Stimulated activated CD4-positive, alpha-beta T cell treated with anti-CD3 and anti-CD28 coated beads, Interleukin-4, amount 100 ng/mL, for 48 hours (primary cell): ENCODE measurements at places on chromosomes 12 and 14.

GRCh38 chr14:38718519-38718918 lies 384.5 kb downstream of the SEC23A start:
- no peak for DNase-seq

DNA sequence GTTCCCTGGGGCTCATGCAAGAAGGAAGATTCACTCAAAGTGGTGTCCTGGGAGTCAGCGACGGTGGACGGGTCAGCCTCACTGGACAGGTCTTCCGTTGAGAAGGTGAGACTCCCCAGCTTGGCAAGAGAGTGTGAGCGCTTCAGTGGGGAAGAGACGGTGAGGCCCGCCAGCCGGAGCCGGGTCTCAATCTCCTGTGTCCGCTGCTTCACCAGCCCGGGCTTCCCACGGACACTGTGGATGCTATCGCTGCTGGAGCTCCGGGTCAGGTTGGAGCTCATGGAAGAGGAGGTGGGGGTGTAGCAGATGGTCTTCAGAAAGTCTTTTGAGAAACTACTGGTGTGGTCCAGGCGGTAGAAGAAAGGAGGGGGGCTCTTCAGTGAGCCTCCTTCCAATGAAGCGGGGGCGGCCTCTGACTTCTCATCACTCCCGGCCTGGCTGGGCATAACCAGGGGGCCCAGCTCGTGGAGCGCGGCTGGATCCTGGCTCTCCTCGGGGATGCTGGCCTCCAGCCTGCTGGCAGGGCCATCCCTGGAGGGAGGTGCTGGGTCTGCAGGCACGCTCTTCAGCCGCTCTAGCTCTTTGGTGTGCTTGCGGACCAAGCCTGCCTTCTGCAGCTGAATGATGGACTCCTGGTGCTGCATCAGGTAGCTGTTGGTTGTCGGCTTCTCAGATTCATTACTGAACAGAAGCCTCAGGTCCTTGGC lies 56.9 kb upstream of the CORO1C start:
- DNase-seq: no peak

- no peak for DNase-seq
These were observed 4.0 kb upstream of the CKAP4 start for GRCh38 chr12:106251631-106252455.

DNA sequence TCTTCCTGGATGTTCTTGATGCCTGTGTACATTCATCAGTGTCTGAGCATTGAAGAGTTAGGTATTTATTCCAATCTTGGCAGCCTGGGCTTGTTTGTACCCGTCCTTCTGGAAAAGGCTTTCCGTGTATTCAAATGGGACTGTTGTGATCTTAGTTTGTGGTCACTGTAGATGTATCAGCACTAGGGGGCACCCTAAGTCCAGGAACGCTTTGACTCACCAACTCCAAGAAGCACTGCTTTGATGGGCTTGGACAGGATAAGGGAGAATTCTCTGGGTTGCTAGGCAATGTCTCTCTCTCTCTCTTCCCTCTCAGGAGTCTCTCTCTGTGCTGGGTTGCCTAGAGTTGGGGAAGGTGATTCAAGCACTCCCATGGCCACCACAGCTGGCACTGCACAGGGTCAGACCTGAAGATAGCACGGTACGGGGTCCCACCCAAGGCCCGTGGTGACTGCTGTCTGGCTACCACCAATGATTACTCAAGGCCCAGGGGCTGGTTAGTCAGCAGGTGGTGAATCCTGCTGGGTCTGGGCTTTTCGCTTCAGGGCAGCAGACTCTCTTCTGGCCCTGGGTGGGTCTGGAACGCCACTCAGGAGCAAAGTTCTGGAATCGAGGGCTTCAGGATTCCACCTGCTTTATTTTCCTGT lies 211.1 kb upstream of the RGS6 start:
- DNase-seq: peak; percentile 19

GRCh38 chr14:74913986-74914573 lies 9.0 kb downstream of the RPS6KL1 start:
- DNase-seq: no peak
